ENCODE measurements at places on chromosomes 4 and X.

DNA sequence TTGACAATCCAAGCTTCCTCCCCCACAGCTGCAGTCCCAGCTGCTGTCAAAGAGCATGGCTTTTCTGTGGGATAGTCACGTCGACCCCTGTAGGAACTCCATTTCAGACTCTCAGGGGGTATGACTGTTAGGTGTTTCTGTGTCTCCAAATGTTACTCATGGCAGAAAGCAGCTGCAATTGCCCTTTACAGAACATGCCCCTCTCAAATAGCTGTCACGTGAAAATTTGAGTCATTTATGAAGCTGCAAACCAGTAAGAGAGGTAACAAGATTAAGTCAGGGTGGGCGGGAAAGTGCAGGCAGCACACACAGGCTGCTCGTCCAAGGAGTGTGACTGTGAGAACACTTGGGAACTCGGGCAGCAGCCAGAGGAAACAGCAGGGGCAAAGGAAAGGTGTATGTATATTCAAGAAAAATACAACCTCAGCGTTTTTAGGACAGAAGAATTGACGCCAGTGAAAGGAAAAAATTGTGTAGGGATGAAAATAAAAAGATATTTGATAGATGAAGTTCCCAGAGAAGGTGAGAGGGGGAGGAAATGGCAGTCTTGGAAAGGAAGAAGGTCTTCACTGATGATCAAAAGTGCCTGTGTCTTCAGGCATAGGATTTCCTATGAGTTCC is 66.5 kb upstream of the TMEM184C start:
- DNase-seq: no peak

GRCh38 chrX:53279296-53280237 is 1.8 kb downstream of the IQSEC2 start:
- DNase-seq: no peak

DNA sequence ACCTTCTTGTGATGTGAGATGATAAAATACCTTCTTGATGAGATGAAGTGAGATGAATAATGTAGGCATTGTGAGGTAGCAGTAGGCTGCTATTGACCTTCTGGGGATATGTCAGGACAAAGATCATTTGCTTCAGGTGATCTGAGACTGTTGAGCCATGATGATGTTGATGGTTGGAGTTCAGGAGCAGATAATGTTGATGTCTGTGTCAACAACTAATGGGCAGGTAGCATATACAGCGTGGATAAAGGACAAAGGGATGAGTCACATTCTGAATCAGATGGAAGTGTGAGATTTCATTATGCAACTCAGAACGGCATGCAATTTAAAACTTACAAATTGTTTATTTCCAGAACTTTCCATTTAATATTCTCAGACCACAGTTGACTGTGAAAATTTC is 57.3 kb downstream of the RAP1GDS1 start:
- DNase-seq: no peak

GRCh38 chr4:79588679-79589078 is 180.7 kb upstream of the GK2 start:
- DNase-seq: no peak

DNA sequence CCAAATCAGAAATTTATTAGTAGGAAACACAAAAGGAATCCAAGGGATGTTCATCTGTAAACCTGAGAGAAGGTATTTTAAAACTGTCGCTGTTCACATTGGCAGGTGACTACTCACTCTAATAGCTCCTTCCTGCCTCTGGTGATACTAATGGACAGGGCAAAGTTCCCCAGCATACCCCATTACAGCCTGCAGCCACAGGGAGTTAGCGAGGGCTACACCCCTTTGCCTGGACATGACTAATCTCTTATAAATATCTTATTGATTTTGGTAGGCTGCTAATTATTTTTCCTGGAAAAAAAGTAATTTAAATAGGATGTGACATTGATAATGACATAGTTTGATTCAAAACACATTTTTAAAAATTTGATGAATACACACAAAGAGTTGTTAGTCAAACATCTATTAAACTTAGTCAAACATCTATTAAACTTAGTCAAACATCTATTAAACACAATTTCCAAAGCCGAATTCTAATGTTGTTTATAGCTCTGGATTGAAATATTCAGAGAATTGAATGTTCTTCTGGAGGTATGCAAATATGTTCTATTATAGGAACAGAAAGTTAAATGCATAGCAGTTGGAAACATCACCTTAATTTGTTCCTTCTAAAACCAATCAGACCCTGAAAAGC is 83.0 kb upstream of the CBR4 start:
- DNase-seq: no peak

DNA sequence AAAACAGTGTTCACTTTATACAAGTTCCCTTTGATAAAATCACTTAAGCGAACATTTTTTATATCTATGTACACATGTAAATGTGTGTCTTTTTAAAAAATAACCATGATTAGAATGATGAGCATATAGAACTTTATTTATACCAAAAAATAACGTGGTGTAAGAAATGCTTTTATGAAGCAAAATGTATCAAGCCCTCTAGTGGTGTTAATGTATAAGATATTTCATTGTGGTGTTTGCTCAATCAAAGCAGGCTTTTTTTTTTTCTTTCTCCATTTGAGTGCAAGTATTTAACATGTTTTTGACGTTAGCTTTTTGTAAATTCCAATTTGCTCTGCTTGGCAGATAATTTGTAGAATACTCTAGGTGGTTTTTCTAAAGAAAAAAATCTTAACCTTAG is 2092.4 kb upstream of the TENM3 start:
- DNase-seq: no peak

DNA sequence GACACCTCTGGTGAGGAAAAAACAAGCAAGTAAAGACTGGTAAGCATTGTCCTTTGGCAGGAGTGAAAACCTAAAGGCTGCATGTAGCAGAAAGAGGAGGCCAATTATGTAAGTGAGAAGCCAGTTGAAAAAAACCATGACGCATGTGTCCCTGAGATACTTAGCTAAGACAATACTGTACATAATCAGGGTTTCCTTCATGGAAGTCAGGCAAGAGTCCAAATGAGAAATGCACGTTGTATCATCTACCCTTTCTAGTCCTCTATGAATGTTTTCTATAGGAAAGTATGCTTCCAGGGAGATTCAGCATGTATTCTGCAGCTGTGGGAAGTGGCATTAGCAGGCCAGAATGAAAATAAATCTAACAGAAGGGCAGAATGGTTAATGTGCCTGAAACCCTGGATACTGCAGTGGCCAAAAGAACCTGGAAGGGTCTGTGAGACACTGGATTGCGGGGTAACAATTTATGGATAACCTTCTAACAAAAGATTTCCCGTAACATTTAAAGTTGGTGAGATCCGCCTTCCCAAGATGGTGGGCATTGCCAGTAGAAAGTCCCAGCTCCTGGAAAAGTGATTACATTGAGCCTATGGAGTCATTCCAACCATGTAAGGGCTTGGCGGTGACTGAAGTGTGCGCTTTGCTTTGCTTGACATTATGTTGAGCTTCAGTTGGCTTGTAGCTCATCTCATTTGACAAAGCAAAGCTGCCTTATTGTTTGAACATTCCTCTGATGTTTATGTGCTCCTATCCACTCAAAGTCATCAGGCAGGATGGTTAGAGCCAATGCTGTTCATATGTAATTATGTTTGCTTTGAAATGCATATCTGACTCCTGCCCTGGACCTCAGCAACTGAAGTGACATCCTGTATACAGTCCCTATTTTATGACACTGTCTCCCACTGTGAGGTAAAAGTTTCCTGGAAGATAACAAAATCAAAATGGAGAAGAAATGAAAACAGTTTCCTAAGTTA is 200.4 kb downstream of the ARHGAP24 start:
- no peak for DNase-seq

GRCh38 chr4:92012899-92013867 is 290.6 kb upstream of the GRID2 start:
- no peak for DNase-seq

- DNase-seq: no peak
These were observed 6.2 kb downstream of the IL21 start for GRCh38 chr4:122614621-122615020.

Measured in stimulated activated CD4-positive, alpha-beta T cell treated with anti-CD3 and anti-CD28 coated beads, Interleukin-1b, Interleukin-23, amount 100 ng/mL, for 24 hours (primary cell).